NCI-H510A (cell line): ENCODE measurements at places on chromosomes 2 and 18.

- DNase-seq: no peak
These were observed 16.0 kb upstream of the PROM2 start for GRCh38 chr2:95258271-95258670.

DNA sequence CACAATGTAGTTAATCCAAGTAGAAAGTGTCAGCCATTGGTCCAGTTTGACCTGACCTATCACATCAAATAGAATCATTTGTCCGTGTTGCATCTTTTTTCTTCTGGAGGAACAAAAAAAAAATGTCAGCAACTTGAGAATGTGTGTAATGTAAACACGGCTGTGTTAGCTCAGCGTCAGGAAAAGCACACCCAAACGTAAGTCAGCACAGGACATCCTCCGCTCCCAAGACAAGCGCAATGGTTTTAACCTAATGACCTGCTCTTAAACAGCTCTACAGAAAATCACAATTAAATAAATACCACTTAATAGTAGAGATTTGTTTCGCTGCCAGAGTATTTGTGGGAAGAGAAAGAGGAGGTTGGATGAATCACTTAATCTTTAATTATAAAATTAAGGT lies 59.4 kb downstream of the OSR1 start:
- DNase-seq: no peak

DNA sequence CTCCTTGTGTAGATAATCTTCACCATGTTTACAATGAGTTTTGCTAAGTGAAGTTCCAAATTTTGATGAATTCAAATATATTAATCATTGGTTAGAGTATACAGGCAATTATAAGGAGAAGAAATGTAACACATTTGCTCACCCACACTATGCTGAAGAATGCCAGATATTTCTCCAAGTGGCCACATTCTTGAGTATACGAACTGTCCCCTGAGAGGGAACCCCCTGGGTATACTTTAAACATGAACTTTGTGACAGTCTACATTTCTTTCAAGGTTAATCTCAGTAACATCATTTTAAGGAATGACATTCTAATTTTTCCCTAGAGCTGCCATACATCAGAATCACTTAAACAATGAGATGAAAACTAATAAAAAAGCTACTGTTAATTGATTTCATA lies 39.8 kb upstream of the CDKL4 start:
- no peak for DNase-seq

DNA sequence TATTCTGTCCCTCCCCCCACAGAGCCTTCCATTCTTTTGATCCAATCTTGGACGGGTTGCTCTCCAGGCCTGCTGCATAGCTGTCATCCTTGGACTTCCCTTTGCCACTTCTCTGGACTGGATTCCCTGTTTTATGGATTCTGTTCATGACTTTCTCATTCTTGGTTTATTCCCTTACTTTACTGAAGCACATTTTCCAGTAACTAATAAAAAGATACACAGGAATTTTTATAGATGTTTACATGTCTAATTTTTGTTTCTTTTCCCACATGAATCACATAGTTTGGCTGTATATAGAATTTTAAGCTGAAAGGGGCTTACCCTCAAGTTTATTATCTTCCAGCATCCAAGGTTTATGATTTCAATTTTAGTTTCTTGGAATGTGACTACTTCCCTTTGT lies 37.9 kb downstream of the GDF7 start:
- DNase-seq: no peak

- no peak for DNase-seq
These were observed 26.3 kb downstream of the FOSL2 start for GRCh38 chr2:28419003-28419402.

DNA sequence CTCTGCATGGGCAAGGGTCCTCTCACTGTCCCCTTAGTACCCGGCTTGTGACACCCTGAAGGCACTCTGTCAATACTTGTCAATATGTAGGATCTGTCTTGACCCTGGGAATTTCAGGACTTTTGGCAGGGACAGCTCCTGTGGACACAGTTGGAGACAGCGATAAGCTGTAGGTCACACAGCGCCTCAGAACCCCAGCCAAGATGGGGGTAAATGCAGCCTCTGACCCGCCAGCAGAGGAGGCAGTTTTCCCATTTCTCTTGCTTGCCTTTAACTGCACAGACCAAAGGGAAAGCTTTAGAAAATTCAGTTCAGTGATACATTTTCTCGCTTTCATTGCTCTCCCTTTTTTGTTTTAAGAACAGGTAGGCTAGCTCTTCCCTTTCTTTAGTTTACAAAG lies 54.8 kb upstream of the KLHL29 start:
- DNase-seq: no peak

DNA sequence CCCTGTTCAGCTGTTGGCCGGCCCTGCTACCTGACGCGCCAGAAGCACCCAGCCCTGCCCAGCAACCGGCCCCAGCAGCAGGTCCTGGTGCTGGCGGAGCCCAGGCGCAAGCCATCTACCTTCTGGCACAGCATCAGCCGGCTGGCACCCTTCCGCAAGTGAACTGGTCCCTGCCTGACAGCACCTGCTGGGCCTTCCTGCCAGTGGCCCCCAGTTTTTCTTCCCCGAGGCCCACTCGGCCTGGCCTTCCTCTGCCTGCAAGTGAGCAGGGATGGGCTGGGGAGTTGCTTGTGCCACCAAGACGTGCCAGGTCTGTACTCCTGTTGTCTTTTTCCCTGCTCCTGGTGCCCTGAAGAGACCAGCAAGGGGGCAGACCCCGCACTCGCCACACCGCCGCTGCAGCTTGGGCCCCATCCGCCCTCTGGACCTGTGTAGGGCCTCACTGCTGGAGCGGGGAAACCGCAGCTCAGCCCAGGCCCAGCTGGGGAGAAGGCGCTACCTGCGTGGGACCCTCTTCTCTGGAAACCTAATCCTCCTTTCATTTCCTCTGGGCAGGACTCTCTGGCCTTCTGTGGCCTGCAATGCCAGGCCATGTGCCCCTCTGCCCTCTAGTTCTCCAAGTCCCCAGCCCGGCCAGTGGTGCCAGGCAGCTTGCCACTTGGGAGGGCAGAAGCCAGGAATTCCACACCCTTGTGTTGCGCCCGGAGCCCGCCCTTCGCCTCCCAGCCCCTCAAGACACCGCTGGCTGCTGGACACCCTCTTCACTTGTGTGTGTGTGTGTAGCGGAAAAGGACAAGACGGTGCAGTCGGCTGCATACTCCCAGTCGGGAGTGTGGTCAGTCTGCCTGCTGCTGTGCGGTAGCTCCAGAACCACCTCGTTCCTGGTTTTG lies 47.0 kb downstream of the FAM168B start:
- DNase-seq: no peak

DNA sequence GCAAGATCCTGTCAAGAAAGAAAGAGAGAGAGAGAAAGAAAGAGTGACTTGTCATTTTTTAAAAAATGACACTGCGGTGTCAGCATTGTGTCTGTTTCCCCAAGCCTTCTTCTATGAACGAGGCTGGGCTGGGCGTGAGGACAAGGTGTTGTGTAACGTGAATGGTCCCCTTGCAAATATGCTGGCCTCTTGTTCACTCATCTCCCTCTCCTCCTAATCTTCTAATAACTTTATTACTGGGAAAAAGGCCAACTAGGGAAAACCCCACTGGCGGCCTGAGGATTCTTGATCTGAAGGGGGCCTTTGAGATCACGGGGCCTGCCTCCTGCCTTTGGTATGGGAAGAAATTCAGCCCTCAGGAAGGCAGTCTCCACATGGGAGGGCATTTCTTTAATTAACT lies 163.1 kb downstream of the MIB1 start:
- DNase-seq: no peak
